GM03348 (cell line): ENCODE measurements at places on chromosomes 2 and 18.

GRCh38 chr2:5980450-5981190 is 288.4 kb downstream of the SOX11 start:
- no peak for DNase-seq

DNA sequence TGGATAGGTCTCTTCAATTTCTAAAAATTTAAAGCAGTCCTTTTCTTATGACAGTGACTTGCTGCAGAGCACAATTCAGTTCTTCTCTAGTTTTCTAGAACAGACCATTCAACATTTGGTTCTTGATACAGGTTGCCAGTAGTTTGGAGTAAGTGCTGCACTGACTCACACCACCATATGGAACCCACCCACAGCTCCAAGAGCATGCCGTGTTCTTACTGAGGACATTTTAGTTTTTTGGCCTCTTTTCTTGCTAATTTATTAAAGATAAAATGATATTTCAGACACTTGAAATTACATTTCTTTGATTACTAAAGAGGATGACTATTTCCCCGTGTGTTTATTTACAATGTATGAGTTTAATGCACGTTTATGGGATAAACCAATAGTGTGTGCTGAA is 120.0 kb downstream of the COL4A4 start:
- no peak for DNase-seq

- DNase-seq = no peak
Observed at GRCh38 chr18:55515941-55516710, 71.9 kb downstream of the TCF4 start.

DNA sequence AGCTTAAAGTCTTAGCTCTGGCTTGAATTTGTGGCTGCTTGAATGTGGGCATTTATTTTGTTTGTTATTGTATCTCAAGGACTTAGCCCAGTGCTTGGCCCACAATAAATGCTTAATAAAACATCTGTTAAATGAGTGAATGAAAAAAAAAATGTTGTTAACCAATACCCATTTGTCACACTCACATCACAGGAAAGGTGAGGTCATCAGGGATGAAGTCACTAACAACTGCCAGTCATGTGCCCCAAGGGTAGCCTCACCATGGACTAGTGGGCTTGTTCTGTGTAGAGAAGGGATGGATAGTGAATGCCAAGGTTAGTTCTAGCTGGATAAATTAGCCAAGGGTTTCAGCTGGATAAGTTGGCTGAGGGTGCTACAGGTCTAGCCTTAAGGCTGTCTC is 3.0 kb downstream of the NRBP1 start:
- DNase-seq = peak; percentile 29

GRCh38 chr2:221972813-221973478 is 325.9 kb downstream of the PAX3 start:
- DNase-seq = no peak

GRCh38 chr18:13120983-13121441 is 97.5 kb upstream of the LDLRAD4 start:
- peak; percentile 59 for DNase-seq

DNA sequence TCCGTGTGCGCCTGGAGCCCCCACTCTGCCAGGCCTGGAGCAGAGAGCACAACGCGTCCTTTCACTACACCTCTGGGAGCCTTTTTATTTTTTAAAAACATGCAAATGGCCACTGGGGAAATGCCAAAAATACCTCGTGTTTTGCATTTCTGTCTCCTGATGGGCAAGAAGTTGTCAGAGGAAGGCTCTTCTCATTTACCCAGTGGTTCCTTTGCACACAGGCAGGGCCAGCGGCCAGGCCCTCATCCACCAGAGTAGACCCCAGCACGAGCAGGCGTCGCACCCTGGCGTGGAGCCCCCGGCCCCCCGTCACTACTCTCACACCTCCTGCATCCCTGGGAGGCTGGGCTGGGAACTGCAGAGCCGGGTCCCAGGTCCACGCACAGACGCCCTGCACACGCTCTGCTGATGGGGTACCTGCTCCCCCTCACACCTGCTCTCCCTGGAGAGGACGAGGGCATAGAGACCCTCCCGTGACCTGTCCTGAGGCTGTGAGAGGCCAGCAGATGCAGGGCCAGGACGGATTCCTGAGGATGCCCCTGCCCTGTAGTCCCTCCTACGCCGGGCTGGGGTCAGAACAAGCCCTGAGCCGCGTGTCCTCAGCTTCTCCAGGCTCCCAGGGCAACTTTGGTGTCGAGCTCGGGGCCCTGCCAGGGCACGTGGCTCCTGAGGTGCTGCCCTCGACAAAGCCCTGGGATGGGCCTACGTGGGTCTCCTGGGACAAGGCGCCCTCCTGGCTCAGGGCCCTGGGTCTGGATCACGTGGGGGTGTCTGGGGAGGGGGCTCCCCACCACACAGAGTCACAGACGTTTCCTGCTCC is 65.0 kb downstream of the NFATC1 start:
- DNase-seq = no peak

DNA sequence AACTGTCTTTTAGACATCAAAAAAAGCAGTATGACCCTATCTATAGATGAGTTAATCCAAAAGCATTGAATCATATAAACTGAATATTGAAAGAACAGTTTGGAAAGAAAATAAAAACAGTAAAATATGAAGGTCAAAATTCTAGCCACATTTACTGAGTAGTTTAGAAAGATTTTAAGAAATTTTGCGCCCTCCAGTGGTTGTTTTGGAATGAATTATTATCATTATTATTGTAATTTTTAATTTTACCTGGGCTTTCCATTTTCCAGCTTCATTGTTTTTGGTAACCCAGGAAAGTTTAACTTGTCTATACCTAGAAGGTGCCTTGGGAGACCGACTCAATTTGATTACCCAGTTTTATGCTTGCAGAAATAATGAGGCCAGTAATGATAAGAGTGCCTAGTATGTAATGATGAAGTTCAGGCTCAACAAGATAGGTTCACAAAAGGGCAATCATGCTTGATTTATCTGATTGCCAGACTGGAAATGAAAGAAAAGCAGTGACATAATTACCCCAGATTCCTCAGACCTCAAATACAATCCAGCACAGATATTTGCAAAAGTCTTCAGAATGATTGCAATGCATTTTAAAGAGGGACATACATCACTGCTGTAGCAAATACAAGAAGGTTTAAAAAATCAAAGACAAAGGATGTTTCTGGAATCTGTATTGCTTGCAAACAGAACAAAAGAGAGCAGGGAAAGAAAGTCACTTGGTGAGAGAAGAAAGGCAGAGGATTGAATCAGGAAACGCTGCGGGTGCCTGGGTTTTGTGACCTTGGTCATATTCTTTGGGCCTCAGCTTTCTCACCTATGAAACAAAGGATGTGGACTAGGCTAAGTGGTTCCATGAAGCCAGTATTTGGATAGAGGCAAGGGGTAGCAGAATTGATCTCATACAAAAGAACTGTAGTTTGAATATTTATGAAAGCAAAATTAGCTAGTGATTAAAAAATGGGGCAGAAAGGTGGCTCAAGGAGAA is 153.8 kb downstream of the MAP2 start:
- DNase-seq = peak; percentile 21

GRCh38 chr2:47173986-47174732 is 19.1 kb upstream of the STPG4 start:
- no peak for DNase-seq

DNA sequence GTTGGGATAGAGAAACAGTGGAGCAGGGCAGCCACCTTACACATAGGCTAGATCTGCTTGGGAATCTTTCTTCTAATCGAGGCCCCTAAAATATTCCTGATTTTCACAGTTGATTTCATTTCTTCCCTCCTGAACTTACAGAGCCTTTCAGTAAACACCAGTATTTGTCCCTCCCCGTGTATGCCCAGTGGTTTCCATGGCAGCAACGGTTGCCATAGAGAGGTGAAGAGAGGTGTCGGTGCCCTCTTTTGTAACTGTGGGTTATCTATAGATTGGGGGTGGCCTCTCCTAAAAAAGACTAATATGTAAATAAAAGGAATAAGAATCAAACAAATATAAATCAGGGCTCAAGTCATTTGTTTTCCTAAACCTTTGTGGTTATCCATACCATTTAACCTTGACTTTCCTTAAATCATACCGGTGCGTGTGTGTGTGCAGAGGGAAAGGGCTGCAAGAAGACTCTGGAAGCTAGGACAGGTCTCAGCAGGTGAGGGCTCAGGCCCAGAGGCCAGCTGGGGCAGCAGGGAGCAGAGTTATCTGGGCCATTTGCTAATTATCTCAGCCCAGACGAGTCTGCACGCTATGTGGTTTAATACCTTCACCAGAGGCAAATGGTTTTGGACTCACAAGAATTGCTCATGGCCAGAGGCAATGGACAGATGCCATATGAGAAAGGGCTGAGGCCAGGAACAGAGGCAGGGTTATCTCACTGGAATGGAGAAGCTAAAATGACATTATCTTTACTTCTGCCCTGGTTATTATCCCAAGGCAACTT is 35.5 kb downstream of the LIPG start:
- DNase-seq = no peak

GRCh38 chr2:219662566-219662965 is 35.1 kb downstream of the SLC4A3 start:
- DNase-seq = no peak

- DNase-seq = peak; percentile 79
Observed at GRCh38 chr2:241637795-241638660, 535 bp downstream of the ATG4B start.

DNA sequence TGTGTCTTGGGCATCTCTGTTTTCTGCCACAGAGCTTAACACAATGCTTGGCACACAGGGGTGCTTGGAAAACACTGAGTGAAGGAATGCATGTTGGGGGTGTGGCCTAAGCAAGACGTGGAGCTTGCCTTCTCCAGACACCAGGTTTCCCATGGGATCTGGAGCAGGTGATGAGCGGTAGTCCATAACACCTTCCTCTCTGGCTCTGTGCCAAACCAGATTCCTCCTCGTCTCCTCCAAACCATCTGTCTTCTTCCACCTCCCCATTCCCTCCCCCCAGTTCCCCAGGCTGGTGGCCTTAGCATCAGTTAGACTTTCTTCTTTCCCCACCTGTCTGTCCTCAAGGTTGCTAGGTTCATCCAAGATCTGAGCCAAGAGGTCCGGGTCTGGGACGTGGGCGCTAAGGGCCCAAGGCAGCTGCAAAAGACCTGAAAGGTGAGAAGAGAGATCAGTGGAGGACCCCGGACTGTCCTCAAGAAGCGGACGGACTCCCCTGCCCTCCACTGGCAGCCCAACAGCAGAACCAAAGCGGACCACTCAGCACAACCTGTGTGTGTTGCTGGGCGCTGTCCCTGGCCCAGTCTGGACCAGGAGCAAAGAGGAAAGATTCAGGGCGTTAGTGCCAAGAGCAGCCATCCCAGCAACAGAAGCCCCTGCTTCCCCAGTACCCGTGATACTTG is 1.2 kb upstream of the ITM2C start:
- no peak for DNase-seq
